Fibroblast of skin of right quadriceps (primary cell): ENCODE measurements at places on chromosomes 6 and 20.

DNA sequence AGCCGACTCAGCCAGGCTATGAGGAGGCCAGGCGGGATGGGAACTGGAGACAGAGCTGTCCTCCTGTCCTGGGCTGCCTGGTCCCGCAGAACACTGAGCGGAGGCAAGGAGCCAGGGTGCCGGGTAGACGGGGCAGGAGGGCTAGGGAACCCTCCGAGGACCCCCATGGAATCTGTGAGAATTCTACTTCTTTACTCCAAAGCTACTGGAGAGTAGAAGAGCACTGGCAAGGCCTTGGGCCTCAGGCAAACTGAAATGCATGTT lies 14.9 kb downstream of the DACT2 start:
- DNase-seq, result no peak

DNA sequence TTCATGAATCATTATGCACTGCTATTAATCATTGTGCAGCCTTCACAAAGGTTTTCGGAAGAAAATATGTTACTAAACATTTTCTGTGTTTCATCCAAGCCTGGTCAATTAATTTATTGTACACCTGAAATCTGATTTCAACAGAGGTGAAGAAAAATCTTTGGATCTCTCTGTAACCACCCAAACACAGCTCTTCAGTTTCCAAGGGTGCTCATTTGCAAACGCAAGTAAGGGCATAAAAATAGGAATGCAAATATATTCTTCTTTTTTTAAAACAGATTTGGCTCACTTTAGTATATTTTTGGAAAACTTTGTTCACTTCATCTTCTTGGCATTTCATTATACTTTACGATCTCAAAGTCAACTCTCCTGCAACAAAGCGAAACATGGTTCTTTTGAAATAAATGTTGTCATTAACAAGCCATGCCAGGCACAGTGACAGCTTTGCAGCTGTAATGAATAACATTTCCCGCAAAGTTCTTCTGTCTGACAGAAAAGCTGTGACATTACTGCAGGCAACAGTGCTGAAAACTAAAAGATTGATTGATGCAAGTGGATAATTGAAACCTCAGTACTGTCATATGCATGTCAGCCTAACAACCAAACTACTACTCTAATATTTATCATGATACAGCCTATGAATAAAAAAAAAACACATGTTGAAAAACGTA lies 348.3 kb downstream of the FRK start:
- DNase-seq, result no peak

DNA sequence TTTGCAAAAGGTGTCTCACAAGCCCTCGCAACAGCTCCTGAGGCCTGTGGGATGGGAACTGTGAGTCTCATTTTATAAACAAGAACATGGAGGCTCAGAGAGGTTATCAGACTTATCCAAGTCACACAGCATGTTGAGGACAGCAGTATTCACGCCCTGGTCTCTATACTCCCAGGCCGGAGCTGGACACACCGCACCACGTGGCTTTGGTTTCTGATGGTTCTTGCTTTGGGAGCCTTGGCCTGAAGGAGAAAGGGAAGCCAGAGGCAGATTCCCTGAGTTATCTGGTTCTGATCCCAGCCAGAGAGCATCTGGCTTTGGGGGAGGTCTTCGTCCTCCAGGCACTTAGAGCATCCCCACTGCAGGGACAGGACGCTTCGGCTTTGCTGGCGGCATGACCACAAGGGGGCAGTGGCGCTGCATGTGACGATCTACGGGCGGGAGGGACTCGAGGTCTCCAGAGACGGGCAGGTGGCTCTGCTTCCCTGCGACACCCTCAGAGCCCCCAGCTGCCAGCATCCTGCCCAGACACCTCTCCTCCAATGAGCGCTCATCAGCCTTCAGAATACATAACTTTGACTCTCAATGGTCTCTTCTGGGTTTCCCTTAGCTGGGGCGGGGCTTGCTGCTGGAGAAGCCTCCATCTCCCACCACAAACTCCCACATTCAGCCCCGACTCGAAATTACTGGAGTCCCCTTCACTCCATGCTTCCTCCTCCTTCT lies 51.4 kb upstream of the SAYSD1 start:
- peak; percentile 29 for DNase-seq

DNA sequence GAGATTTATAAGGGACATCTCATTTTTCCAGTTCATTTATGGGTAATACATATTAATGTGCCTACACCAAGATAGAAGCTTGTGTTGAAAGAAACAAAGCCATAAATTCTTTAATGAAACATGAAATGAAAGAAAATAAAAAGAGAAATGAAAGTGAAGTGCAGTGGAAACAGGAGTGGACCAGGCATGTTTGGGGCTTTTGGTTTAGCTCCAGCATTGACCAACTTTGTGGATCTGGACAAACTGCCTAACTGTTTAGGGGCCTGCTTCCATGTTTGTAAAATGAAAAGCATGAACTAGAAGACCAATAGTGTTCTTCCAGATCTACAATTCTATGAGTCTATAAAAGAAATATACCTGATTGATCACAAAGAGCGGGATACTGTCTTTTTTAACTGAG lies 124.9 kb downstream of the GJA10 start:
- DNase-seq, result no peak

GRCh38 chr6:136188486-136188885 lies 61.6 kb downstream of the MTFR2 start:
- no peak for DNase-seq

DNA sequence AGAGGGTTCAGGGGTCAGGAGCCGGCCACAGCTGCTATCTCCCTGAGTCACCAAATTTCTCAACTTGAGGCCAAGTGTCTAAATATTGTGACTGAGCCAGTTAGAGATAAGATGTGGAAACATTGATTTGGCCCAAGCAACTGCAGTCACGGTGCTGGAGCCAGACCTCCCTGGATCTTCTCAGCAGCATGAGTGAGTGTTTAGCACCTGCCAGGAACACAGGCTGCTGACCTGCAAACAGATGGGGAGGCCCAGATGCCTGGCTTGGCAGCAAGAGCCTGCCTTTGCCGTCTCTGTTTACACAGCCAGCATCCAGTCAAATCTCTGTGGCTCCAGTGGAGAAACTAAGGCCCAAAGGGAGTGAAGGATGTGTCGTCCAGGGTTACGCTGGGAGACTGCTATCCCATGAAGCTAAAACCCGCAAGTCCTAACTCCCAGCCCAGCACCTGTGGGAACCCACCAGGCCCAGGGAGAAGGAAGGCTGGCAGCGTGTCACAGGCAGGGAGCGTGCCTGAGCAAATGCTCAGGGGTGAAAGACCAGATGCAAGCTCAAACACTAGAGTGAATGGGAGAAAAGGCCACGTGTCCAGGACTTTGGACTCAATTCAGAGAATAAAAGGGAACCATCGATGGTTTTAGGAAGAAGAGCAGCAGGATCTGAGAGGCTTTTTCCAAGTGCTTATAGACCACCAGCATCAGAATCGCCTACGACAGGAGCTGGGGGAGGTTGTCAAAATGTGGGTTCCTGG lies 15.9 kb upstream of the PTGIS start:
- DNase-seq, result peak; percentile 58

GRCh38 chr6:1494671-1495070 lies 105.3 kb downstream of the FOXF2 start:
- no peak for DNase-seq

GRCh38 chr6:158077676-158078075 lies 90.4 kb downstream of the SERAC1 start:
- no peak for DNase-seq

DNA sequence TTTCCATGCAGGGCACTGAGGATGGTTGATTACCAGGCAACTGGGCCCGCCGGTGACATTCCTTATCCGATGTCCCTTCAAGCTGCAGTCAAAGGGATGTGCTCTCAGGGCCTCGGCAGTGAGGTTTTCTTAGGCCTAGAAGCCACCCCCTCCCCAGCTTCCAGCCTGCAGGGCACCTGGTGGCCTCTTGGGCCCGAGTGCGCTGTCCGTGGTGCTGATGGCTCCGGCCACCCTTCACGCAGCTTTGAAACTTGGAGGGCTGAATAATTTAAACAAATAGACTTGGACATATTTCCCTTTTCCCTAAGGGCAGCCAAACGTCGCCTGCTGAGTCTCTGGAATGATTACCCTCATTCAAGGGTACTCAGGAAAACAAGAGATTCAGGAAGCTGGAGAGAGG lies 8.9 kb upstream of the MLN start:
- peak; percentile 37 for DNase-seq

DNA sequence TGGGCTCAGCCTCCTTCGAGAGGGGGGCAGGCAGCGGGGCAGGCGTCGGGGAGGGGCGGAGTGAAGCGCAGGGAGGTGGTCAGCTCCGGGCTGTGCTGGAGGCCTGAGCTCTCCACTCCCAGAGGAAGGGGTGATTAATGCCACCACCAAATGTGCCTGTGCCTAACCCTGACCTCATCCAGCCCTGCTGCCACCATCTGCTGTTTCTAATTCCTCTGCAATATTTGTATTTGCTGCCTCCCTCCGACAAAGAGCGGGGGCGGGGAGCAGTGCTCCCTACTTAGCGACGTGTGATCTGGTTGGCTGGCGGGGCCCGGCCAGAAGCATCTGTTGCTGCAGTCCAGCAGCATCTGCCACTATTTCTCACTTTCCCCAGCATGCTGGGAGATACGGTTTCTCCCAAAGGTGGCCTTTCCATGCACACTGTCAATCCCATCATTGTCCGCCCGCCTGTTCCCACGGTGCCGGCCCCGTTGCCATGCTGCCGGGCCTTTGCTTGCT lies 47.0 kb downstream of the DLL1 start:
- no peak for DNase-seq

DNA sequence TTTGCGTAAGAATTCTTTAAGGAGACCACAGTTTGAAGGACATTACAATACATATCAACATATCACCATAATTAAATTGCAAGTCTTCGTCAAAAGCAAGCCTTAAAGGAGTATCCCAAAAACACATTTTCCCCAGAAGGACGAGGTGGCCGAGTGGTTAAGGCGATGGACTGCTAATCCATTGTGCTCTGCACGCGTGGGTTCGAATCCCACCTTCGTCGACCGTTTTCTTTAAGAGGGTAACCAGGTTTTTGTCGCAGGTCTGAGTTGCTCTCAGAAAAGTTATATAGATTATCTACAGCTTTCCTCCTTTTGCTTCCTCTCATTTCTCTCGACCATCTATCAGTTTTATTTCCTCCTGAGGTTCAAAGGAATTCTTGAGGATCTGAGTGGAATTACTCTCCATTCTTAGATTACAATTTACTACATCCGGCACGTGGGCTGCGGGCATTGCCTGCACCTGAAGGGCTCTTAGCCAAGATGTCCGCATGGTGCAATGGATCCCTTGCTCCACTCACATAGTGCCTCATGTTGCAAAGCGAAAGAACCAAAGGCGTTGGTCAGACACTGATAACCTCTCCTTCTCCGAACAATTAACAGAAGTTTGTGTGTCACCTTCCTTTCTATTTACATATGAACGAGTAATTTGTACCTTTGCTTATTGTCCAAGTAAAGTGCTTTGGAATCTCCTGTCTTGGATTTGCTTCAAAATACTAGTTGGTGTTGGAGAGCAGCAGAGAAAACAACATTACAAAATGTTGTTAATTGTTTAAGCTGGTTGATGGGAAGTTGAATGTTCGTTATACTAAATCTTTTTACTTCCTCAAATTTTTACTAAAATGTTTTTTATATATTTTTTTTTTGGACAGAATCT lies 14.0 kb downstream of the POM121L2 start:
- DNase-seq, result peak; percentile 62

- DNase-seq, result peak; percentile 99
Observed at GRCh38 chr20:52923123-52923937, 48.8 kb upstream of the TSHZ2 start.

GRCh38 chr6:132218059-132218696 lies 183.1 kb downstream of the MOXD1 start:
- peak; percentile 39 for DNase-seq

- peak; percentile 36 for DNase-seq
Observed at GRCh38 chr6:168088161-168089053, 9.4 kb upstream of the FRMD1 start.

- DNase-seq, result no peak
Observed at GRCh38 chr6:134455319-134455718, 137.4 kb upstream of the SGK1 start.

DNA sequence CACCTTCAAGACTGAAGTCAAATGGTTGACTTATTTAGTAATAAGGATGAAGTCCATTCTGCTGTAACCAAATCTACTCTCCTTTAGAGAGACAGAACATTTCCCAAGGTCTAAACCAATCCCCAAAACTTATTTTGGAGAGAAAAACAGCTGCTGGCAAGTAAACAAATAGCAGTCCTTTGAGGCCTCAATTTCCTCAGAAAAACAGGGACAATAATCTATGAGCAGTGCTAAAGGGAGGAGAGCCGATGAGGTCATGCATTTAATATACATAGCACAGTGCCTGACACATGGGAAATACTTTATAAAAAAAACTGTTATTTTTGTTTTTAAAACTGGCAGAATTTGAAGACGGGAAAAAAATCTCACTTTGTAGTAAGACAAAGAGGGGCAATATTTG lies 526.0 kb downstream of the EPM2A start:
- DNase-seq, result no peak

GRCh38 chr6:100461917-100462705 lies 2.6 kb downstream of the SIM1 start:
- no peak for DNase-seq

DNA sequence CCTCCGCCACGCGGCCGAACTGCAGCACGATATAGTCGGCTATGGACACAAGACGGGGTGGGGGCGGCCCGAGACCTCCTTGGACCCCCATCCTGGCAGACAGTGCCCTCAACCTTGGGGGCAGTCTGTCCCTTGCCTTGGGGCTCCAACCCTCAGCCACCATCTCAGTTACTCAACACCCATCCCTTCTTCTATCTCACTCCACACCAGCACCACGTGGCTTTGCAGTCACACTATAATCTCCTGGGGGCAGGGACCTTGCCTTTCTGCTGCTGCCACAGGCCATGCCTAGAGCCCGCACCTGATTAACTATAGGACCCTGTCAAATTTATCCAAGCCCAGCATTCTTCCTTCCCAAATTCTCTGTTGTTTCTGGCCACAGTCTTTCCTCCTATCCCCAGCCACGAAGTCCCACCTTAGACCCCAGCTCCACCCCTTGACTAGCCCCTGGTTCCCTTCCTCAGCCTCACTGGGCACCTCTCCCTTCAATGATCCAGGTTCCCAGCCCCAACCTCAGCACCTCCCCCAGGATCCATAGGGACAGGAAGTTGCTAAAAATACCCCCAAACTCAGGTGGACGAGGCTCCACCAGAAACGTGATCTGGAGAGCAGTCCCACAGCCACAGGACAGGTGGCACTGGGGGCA lies 1.7 kb upstream of the TEAD3 start:
- no peak for DNase-seq

- DNase-seq, result no peak
Observed at GRCh38 chr20:9491324-9491723, 23.1 kb upstream of the LAMP5 start.

GRCh38 chr6:10393544-10394225 lies 21.2 kb downstream of the TFAP2A start:
- no peak for DNase-seq

- peak; percentile 35 for DNase-seq
Observed at GRCh38 chr20:10671919-10672623, 1.7 kb downstream of the JAG1 start.
